ENCODE measurements at places on chromosomes 3 and 15. TPM values are rescaled to one million over a fixed set of nuclear protein-coding genes. Genes with fewer than 3 reads are reported as not detected.

The TPRG1 gene
- total RNA-seq = 0.30 TPM

The WDR76 gene
- 14.5 TPM for total RNA-seq

The TPRA1 gene
- total RNA-seq = 38.4 TPM

The CYP19A1 gene
- total RNA-seq = not detected

The GUCA1C gene
- not detected for total RNA-seq

The ACAD9 gene
- total RNA-seq = 39.4 TPM

The GRK7 gene
- not detected for total RNA-seq

The SCG5 gene
- 14.8 TPM for total RNA-seq

The BFSP2 gene
- total RNA-seq = not detected

The FAM174B gene
- total RNA-seq = 0.61 TPM

The XCR1 gene
- not detected for total RNA-seq

The FAH gene
- 29.0 TPM for total RNA-seq

The COL6A5 gene
- not detected for total RNA-seq

The GTF2E1 gene
- 10.3 TPM for total RNA-seq

The SLC25A38 gene
- 25.7 TPM for total RNA-seq

The LEKR1 gene
- 0.30 TPM for total RNA-seq

The CD200 gene
- total RNA-seq = not detected

The SNAP23 gene
- 56.9 TPM for total RNA-seq

The PRICKLE2 gene
- total RNA-seq = 8.4 TPM

The PCSK6 gene
- 2.1 TPM for total RNA-seq

The CGNL1 gene
- under 0.01 TPM for total RNA-seq

The CCK gene
- 1.0 TPM for total RNA-seq

The PLA2G4F gene
- 0.46 TPM for total RNA-seq

The GP9 gene
- total RNA-seq = not detected

The SH3BP5 gene
- total RNA-seq = 13.9 TPM

The STARD9 gene
- 1.2 TPM for total RNA-seq

The MCF2L2 gene
- total RNA-seq = 0.55 TPM

The CISH gene
- total RNA-seq = 6.6 TPM

The COX5A gene
- total RNA-seq = 129 TPM

The KCNMB2 gene
- total RNA-seq = not detected

The NAALADL2 gene
- total RNA-seq = 0.23 TPM

The CCR4 gene
- not detected for total RNA-seq

The TMOD2 gene
- total RNA-seq = 5.8 TPM

The ITIH1 gene
- not detected for total RNA-seq

The CA12 gene
- total RNA-seq = 107 TPM

The ZNF662 gene
- 1.0 TPM for total RNA-seq

The PLXNB1 gene
- total RNA-seq = 84.9 TPM

The ERICH6 gene
- total RNA-seq = not detected

The CFAP100 gene
- not detected for total RNA-seq

The IGSF11 gene
- not detected for total RNA-seq

Measured in hair follicular keratinocyte (primary cell).